ENCODE measurements at places on chromosomes 3 and 15.

DNA sequence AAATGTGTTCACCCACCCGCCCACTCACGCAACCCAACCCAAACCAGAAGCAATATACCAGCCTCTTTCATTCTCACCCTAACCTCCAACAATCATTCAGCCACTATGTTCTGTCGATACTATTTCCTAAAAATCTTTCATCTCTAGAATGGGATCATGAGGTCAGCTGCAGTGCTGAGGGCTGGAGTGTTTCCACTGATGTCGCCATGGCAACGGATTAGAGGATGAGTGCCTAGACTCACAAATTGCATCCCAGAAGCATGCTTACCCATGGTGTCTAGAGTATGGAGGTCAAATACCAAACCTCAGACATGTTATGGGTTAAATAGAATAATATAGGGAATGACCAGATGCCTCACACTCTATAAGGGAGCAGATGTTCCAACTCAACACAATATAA lies 138.5 kb downstream of the GABRB3 start:
- no peak for DNase-seq

GRCh38 chr3:115855911-115856310 lies 232.6 kb downstream of the GAP43 start:
- DNase-seq = no peak

- DNase-seq = peak; percentile 16
These were observed 20.5 kb downstream of the SLC35A5 start for GRCh38 chr3:112582244-112582874.

GRCh38 chr3:172148702-172149565 lies 109.6 kb downstream of the FNDC3B start:
- no peak for DNase-seq

- DNase-seq = no peak
These were observed 41.9 kb upstream of the MITF start for GRCh38 chr3:69697381-69697780.

DNA sequence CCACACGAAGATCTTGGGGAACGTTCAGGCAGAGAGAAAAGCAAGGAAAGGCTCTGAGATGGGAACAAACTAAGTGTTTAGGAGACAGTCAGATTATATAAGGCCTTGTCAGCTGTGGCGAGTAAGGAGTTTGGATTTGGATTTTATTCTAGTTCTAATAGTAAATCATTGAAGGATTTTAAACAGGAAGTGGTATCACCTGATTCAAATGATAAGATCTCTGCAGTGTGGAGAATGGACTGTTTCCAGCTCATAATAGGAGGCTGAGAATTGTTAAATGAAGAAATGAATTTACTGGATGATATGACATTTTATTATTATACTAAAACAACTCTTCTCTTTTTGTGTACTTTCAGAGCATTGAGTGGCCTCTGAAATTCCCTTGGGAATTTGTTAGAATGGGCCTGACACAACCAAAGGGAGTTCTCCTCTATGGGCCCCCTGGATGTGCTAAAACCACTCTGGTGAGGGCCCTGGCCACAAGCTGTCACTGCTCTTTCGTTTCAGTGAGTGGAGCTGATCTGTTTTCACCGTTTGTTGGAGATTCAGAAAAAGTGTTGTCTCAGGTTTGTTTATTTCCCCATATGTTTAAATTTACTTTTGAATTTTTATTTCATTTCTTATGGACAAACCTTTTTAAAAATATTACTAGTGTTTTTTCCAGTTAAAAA lies 36.0 kb upstream of the GATM start:
- DNase-seq = no peak

- DNase-seq = no peak
These were observed 203.8 kb upstream of the FEZF2 start for GRCh38 chr3:62577153-62577552.

DNA sequence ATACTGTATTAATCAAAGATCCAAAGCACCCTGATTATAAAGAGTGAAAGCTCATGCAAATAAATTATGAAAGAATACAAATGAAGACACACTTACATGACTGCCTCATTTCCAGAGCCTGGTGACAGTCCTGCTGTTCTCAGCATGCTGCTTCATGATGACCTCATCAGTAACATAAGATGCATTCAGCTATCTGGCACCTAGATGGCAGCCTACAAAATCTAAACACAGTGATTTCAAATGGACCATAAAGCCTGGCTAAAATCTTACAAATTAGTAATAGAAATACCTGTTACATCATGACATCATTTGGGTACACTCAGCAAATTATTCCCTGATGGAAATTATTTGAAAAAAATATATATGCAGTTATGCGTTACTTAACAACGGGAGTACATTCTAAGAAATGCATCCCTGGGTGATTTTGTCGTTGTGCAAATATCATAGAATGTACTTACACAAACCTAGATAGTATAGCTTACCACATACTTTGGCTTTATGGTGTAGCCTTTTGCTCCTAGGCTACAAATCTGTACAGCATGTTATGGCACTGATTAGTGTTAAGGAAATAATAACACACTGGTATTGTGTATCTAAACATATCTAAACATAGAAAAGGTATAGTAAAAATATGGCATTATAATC lies 207.2 kb downstream of the EPHA3 start:
- DNase-seq = no peak

DNA sequence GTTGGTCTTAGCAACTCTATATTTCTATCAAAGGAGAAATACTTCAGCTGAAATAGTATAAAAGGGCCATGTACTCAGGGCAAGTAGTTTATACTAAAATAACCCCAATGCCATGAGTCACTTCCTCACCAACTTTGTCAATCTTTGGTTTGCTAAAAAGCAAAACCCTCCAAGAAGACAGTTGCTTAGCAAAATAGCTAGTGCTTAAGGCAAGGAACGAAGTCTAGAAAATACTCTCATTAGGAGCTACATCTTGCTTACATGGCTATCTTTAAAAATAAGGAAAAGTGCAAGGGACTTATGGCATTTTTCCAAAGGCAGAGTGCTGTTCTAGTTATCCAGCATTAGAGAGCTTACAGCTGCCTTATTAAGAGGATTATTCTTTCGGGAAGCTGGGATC lies 28.4 kb downstream of the P3H2 start:
- DNase-seq = no peak

DNA sequence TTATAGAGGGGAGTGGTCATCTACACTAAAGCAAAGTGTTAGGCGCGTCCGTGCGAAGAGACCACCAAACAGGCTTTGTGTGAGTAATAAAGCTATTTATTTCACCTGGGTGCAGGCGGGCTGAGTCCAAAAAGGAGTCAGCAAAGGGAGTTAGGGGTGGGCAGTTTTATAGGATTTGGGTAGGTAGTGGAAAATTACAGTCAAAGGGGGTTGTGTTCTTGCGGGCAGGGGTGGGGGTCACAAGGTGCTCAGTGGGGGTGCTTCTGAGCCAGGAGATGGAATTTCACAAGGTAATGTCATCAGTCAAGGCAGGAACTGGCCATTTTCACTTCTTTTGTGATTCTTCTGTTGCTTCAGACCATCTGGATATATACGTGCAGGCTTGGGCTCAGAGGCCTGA lies 47.1 kb downstream of the OIP5 start:
- DNase-seq = no peak

- DNase-seq = no peak
These were observed 204.2 kb downstream of the NFKBIZ start for GRCh38 chr3:102053375-102053989.

DNA sequence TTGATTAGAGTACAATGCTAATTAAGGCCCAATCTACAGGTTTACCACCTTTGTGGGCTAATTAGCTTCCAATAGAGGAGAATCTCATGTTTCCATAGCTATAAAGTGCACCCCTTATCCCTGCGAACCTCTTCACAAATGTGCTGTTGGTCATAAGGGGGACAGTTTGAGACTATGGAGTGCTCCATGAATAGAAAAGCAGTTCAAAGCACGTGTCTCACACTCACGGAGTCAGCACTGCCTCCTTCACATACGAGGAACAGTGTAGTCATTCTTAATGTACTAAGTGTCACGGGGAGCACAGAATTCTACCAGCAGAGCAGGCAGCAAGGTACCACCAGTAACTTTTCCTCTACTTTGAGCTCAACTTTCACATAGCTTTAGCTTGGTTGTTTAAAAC lies 62.1 kb downstream of the ETV5 start:
- DNase-seq = no peak

GRCh38 chr15:96243701-96244100 lies 86.8 kb upstream of the NR2F2 start:
- DNase-seq = no peak

DNA sequence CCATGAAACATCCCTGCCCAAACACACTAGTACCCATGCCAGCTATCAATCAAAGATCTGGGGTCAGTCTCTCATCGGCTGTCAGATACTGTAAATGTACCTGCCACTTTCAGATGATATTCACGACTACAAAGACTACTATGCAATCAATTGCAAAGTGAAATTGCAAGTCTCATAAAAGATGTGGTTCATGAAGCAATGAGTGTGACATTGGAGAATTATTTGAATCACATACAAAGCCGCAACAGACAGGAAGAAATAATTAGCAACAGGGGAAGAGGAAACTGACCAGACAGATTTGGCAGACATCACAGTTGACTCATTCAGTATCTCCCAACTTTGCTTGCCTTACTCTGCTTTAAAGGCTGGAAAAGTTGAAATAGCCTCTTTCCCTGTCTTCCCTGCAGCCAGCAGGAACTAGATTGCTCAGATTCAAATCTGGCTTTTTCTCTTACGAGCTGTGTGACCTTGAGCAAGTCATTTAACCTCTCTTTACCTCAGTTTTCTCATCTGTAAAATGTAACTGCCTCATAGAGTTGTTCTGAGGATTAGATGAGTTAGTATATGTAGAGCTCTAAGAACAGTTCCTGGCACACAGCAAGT lies 95.7 kb upstream of the C3orf80 start:
- DNase-seq = no peak

DNA sequence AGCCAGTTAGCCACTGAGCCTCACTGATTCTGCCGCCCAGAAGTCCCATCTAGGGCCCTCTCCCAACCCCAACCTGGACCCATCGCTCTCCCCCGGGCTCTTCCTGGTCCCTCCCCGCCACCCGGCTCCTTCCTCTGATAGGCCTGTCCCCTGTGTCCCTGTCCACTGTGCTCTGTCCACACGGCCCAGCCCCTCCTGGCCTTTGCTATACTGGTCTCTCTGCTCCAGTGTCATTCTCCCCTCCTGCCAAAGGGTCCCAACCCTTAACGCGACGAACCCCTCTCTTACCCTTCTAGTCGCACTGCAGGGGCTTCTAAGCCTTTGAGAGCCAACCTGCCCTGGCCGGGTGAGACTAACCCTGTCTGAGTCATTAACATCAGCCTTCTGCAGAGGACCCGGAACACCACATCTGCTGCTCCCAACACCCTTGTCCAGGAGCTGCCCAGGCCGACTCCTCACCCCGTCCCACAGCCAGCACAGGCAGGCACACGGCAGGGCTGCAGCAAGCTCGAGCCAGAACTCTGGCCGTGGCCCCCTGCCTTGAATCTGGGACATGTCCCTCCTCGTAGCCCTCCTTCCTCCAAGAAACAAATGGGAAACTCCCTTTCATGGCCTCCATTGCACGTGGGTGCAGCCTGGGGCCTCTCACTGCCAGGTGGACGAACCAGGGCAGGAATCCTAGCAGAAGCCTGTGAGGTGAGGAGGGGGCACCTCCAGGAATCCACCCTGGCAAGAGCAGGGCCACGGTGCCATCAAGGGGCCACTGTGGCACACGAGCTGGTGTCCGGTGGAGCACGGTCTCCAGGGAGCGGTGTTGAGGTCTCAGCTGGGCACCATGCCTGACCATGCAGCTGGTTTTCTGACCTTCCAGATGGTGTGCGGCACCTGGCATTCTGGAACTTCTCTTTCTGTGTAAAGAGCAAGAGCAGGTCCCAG lies 140.9 kb upstream of the IQSEC1 start:
- DNase-seq = no peak

- no peak for DNase-seq
These were observed 50.0 kb upstream of the TBC1D23 start for GRCh38 chr3:100210772-100211135.
